Left forelimb (tissue), 1 donor: ENCODE measurements at places on chromosomes 12 and 14.

DNA sequence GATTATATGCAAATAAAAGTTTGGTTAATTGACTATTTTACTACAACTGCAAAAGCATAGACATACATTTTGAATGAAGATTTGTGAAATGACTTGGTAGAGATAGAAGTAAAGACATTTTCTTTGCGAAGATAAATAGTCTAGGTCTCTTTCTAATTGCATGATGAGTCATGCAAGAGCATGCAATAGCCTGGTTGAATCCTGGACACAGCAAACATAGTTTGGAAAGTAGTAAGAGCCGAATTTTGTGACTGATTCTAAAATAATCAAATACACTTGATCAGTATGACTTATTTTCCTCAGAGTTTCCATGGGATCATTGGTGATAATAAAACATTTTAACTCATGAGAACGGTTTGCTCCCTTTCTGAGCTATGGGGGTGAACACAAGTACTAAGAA, 27.7 kb upstream of the CAND1 start:
- no peak for DNase-seq

DNA sequence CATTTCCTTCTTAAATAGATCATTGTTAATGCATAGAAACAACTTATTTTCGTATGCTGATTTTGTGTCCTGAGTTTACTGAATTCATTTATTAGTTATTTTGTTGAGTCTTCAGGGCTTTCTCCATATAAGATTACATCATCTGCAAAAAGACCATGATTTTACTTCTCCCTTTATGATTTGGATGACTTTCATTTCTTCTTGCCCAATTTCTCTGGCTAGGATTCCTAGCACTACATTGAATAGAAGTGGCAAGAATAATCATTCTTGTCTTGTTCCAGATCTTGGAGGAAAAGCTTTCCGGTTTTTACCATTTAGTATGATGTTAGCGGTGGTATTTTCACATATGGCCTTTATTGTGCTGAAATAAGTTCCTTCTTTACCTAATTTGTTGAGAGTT, 303.0 kb upstream of the RTL1 start:
- DNase-seq: no peak

DNA sequence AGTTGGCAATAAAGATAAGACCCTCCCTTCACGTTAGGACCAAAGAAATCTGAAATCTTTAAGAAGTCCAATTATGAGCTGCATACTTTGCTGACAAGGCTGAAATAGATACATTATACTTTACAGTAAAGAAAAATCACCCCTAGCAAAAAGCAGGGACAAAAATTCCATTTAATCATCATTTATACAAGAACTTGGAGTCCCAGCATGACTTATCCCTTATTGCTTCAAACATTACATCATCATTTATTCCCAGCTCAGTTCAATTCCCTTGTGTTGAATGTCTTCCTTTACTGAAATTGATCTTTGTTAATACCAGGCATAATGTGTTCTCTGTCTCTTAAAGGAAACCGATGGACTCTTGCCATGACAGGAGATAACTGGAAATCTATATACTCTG, 449.6 kb upstream of the CCDC196 start:
- DNase-seq: no peak

GRCh38 chr14:102982852-102983470, 60.5 kb downstream of the AMN start:
- no peak for DNase-seq

DNA sequence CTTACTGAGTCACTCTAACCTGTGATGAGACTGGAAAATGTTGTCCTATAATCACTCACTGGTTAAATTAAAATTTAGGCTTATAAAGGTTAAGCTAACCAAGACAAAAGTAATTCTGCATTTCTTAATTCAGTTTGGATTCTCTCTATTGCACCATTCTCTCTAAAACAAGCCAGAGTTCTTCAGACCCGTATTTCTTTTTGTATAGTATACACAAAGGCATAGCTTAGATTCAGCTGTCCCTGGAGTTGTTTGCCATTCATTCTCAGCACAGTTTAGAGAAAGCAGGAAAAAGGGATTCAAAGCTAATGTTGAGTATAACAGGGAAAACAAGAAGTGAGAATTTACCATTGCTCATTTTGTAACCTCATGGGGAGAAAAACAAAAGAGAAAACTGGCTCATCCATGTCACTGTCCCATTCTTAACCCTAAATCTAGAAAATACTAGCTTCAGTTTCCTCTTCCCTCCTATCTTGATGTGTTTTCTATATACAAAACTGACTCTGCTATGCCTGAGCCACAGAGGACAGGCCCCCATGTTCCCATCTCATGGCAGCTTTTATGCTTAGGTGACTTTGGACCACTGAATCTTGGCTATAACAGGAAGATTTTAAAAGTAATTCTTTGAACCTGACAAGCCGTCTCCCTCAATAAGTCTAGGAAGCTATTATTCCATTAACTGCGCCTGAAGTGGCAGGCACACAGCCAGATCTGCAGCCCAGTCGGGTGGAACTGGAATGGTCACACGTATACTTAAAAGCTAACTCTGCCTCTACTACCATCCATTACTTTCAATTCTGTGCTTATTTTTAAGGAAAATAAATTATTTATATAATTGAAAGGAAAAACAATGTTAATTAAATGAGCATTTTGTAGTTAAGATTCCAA, 7.0 kb downstream of the AREL1 start:
- DNase-seq: no peak

GRCh38 chr14:29043737-29044136, 277.1 kb downstream of the FOXG1 start:
- no peak for DNase-seq

GRCh38 chr14:103721334-103722120, 5.9 kb downstream of the ZFYVE21 start:
- DNase-seq: no peak

DNA sequence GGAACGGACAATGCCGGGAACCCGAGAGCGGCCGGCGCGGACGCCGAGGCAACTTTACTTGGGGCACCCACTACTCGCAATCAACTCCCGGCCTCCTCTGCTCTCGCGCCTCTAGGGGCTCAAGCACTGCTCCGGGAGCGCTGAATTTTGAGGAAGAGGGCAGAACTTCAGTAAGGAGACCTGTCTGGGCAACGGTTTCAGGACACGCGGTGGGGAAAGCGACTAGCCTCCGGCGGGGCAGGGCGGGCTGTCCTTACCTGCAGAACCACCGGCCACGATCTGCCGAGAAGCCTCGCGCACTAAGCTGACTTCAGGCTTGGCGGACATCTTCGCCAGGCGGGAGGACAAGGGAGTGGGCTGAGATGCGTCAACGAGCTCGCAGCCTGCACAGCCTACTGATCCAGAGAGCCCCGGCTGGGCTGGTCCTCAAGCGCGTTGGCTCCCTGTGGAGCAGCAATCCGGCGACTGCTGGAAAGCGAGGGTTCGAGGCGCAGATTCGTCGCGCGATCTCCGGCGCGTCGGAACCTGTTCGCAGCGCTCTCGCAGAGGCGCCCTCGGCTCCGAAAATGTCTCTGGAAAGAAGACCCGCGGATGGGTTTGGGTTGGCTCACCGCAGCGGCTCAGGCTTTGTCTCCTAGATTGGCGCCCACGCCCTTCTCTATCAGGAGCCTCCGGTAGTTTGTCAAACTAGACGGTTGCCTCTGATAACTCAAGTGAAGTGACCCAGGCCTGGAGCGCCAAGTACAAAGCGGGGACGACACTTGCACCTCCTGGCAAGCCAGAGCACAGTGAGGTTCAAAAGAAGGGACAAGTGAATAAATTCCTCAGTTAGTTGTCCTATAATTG, at the start of gene SLC25A21:
Gene SLC25A21 (minus strand): TSS at position 583 of the 846 bp plus-strand sequence.
- DNase-seq: peak; percentile 86

GRCh38 chr14:70814466-70814865, 5.2 kb upstream of the MAP3K9 start:
- no peak for DNase-seq

GRCh38 chr12:69610729-69611128, at the start of gene LRRC10:
Gene LRRC10 (minus strand): TSS chr12:69610907. CDS start chr12:69610838, 69 bp downstream.
- no peak for DNase-seq
